Skin of body (tissue), 3 donors: ENCODE measurements at places on chromosomes 2 and 18. TPM values are rescaled to one million over a fixed set of nuclear protein-coding genes. Genes with fewer than 3 reads are reported as not detected.

The ERFE gene
- 0.30 TPM for total RNA-seq

The TLX2 gene
- total RNA-seq, result not detected

The HS6ST1 gene
- total RNA-seq, result 25.2 TPM

The SERPINB13 gene
- total RNA-seq, result 21.2 TPM

The MAP3K19 gene
- total RNA-seq, result not detected

The ZEB2 gene
- total RNA-seq, result 162 TPM

The FAM161A gene
- total RNA-seq, result 6.4 TPM

The CNRIP1 gene
- total RNA-seq, result 15.3 TPM

The ZBTB7C gene
- total RNA-seq, result 6.3 TPM

The ALPP gene
- total RNA-seq, result not detected

The DSEL gene
- total RNA-seq, result 21.0 TPM

The AKAIN1 gene
- total RNA-seq, result not detected

The GAL3ST2 gene
- total RNA-seq, result 0.30 TPM

The TXNDC2 gene
- not detected for total RNA-seq

The MC2R gene
- not detected for total RNA-seq

The HES6 gene
- total RNA-seq, result 1.8 TPM

The GRB14 gene
- total RNA-seq, result 1.1 TPM

The PLCD4 gene
- total RNA-seq, result 2.8 TPM

The RTP5 gene
- total RNA-seq, result not detected

The MERTK gene
- total RNA-seq, result 9.5 TPM

The FAM237A gene
- total RNA-seq, result not detected

The SKA1 gene
- total RNA-seq, result 4.1 TPM

The EIF5B gene
- total RNA-seq, result 26.3 TPM

The PXDN gene
- 109 TPM for total RNA-seq

The ATOH8 gene
- 5.2 TPM for total RNA-seq

The CLHC1 gene
- total RNA-seq, result 13.7 TPM

The IFT172 gene
- total RNA-seq, result 25.9 TPM

The EFHD1 gene
- 2.7 TPM for total RNA-seq

The FOXI3 gene
- total RNA-seq, result 3.7 TPM

The CSRNP3 gene
- total RNA-seq, result 5.5 TPM

The OBSL1 gene
- total RNA-seq, result 47.0 TPM

The SAG gene
- not detected for total RNA-seq

The UNC80 gene
- total RNA-seq, result 0.79 TPM

The HK2 gene
- 45.8 TPM for total RNA-seq

The ABCG8 gene
- total RNA-seq, result under 0.01 TPM

The SCN2A gene
- total RNA-seq, result 0.20 TPM

The KIAA2012 gene
- 0.10 TPM for total RNA-seq

The DSC2 gene
- total RNA-seq, result 36.4 TPM

The FBXO48 gene
- total RNA-seq, result 0.79 TPM

The DTNB gene
- total RNA-seq, result 9.2 TPM

The ZNF397 gene
- total RNA-seq, result 28.7 TPM

The DQX1 gene
- total RNA-seq, result 0.59 TPM

The ICOS gene
- 0.49 TPM for total RNA-seq

The COLEC12 gene
- 58.1 TPM for total RNA-seq

The IL36B gene
- 0.20 TPM for total RNA-seq

The SIX3 gene
- not detected for total RNA-seq

The ARID5A gene
- total RNA-seq, result 16.2 TPM

The CD8B2 gene
- 0.10 TPM for total RNA-seq

The ERMN gene
- total RNA-seq, result 0.10 TPM

The KCNG2 gene
- 0.49 TPM for total RNA-seq

The DNAH7 gene
- total RNA-seq, result 2.0 TPM

The BOLL gene
- total RNA-seq, result 0.10 TPM
